ENCODE measurements at places on chromosomes 12 and 14.

DNA sequence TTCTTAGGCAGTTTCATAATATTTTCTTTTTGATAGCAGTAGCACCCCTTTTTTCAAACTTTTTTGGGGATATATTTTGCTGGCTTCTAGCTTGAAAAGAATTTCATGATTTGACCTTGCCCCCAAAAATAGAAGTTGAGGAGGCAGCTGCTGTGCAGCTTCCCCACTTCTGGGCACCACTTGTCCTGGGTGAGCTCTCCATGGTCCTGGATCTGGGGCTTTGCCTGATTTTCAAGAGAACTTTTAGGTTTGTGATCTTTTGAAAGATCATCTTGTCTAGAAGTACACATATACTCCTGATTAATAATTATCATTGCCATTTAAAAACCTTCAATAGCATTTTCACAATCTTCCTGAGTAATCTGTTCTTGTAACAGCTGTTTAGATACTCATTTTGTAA is 271.6 kb downstream of the NPAS3 start:
- no peak for DNase-seq

DNA sequence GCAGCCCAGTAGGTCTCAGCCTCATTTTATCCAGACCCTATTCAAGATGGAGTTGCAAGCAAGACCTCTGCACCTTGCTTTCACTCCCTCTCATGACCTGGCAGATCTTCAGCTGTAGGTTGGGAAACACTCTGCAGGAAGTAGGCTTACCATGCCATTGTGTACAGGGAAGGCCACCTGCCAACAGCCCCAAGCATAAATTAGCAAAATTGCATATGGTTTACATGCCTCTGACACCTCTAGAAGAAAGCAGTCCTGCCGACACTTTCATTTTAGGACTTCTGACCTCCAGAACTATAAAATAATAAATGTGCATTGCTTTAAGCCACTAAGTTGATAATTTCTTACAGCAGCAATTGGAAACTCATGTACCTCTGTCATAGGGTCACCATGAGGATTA is 96.9 kb downstream of the SLC15A4 start:
- DNase-seq: no peak

GRCh38 chr12:70520847-70521246 is 116.4 kb downstream of the PTPRB start:
- no peak for DNase-seq

GRCh38 chr12:4221258-4221620 is 52.3 kb upstream of the CCND2 start:
- DNase-seq: no peak

- no peak for DNase-seq
Observed at GRCh38 chr14:72574715-72575114, 319.2 kb downstream of the DPF3 start.

GRCh38 chr12:89918172-89918846 is 209.7 kb upstream of the ATP2B1 start:
- no peak for DNase-seq

- no peak for DNase-seq
Observed at GRCh38 chr12:79083181-79083580, 218.6 kb downstream of the SYT1 start.

DNA sequence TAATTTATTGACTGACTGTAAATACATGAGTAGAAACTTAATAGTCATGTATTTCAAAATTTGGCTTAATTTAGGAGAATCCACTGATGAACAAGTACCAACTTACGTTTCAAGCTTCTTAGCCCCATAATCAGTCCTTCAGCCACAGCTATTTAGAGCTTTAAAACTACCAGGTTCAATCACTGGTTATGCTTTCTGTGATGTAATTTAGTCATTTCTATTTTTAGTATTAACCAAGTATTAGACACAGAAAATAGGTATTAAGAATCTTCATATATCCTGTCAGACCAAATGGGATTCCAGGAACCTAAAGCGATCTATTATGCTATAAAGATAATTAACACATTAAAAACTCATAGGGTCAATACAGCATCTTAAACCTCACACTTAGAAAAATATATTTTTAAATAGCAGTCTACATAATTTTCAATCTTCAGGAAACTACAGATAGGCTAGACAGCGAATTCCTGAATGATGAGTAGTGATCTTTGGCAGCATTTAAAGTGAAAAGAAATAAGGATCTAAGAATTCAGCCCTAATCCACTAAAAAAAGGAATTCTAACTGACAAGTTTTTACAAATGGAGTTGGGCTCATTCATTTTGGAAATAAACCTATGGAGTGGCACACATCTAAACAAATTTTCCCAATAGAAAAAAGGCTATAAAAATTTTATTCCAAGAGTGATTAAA is 51.5 kb downstream of the ZC3H14 start:
- no peak for DNase-seq

- no peak for DNase-seq
Observed at GRCh38 chr12:109147954-109148353, 31.6 kb downstream of the ACACB start.

DNA sequence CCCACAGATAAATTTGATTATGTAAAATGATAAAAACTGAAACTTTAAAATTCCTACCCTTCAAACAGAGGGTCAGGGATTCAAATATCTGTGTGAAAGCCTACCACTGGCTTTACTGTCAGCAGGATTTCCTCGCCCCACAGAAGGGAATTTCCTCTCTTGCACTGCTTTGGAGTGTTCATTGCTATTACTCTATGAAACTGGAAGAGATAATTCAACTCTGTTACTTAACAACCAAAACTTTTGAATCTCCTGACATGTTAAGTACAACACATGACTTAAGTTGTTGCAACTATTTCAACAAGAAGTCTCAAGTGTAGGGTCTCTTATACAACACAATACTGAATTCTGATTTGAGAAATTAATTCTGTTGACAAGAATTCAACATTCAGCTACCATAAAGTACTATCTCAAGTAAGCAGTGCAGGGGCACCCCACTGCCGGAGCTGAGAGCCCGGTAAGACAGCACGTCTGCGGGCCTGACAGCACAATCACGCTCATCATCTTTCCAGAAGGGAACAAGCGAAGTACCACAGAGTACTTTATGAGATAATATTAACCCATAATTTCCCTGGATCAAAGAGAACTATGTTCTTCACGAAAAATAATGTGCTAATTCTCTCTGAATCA is 22.9 kb downstream of the DICER1 start:
- DNase-seq: no peak

- no peak for DNase-seq
Observed at GRCh38 chr14:61569812-61570548, 125.3 kb upstream of the HIF1A start.

DNA sequence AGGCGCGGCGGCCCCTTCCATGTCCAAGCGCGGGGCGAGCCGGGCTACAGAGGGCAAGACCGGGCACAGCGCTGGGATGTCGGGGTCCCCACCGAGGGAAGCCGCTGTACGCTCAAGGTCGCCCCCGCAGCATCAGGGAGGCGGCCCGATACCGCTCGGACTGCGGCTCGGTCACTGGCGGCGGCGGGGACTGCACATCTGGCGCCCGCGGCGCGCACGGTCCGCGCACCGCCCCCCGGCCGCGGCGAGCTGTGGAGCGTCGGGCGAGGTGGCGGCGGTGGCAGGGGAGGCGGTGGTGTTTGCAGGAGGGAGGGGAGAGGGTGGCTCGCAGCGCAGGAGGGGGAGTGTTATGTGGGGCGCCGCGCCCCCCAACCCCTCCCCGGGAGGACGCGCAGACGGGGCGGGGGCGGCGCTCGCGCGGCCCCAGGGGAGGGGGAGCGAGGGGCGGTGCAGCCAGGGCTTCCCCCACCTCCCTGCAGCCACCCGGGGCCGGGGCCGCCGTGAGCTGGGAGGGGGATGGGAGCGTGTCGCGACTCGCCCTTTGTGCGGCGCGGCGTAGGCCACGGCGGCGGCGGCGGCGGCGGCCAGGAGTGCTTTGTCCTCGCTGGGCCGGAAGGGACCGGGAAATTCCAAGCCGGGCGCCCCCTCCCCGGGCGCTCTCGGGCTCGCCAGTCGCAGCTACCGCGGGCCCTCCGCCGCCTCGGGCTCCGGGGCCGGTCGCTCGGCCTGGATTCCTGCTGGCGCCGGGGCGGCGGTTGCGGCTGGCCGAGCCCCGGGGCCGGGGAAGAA is at the start of gene NUAK1:
NUAK1 (minus strand) TSS at position 322 of the 789 bp plus-strand sequence; CDS start at position 21, 301 bp downstream.
- DNase-seq: no peak

GRCh38 chr14:61504901-61505300 is 183.5 kb downstream of the PRKCH start:
- no peak for DNase-seq

GRCh38 chr12:96902076-96902475 is 5.0 kb upstream of the NEDD1 start:
- DNase-seq: no peak

DNA sequence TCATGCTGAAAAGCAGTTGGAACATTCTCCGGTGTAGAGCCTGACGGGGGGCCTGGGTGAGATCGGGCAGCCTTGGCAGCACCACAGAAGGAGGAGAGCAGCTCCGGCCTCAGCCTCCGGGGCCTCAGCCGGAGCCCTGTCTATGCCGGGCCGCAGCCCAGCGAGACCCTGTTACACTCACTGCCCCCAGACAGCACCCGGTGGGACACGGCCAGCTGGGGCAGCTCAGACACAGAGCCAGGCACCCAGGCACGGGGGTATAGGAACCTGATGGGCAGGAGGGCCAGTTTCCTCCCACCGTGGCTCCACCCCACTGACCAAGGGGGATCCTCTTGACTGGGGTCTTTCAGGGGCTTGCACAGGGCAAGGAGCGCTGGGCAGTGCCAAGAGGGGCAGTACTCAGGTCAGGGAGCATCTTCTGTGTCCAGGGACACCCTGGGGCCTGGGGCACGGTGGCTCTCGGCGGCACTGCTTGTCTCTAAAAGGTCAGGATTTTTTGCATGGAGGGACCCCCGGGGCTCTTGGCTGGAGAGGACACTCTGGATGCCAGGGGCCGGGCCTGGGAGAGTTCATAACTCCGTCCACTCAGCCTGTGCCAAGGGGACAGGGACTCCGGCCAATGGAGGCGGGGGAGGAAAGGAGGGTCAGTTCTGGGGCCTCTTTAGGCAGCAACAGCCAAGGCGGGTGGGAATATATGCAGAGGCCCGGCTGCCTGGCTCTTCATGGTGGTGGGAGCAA is 9.4 kb downstream of the INF2 start:
- no peak for DNase-seq

- no peak for DNase-seq
Observed at GRCh38 chr12:108784270-108784669, 53.0 kb upstream of the CORO1C start.

GRCh38 chr12:124545508-124546418 is 21.6 kb downstream of the NCOR2 start:
- DNase-seq: no peak

GRCh38 chr12:65965358-65965757 is 141.1 kb downstream of the HMGA2 start:
- DNase-seq: no peak

DNA sequence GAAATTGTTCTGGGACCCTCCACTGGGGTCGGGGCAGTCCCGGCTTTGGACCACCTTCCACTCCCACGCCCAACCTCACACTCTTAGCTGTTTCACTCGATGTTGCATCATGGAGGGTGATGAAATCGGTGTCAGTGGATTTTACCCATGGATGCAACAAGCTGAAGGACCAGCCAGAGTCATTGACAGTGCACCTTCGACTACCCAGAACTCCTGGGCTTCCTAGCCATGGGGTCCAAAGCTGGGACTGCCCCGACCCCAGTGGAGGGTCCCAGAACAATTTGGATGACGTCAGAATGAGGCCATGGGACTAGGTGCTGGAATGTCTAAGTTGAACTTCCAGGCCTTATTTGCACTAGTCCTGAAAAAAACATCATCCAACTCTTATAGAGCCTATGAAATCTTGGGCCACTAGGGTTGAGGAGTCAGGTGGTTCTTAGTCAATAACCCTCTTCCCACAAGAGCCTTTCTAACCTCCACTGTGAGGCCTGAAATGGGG is 882 bp upstream of the IL23A start:
- DNase-seq: no peak

Measured in activated CD8-positive, alpha-beta memory T cell treated with anti-CD3 and anti-CD28 coated beads for 1 hour (primary cell).